ENCODE measurements at places on chromosomes 16 and 17.

GRCh38 chr17:76277300-76278267, 12.4 kb downstream of the UBALD2 start:
- DNase-seq, result no peak

GRCh38 chr16:2724816-2725348, 4.9 kb upstream of the PRSS27 start:
- no peak for DNase-seq

- DNase-seq, result no peak
Measured at GRCh38 chr16:30780549-30780948, 6.5 kb downstream of the ZNF629 start.

DNA sequence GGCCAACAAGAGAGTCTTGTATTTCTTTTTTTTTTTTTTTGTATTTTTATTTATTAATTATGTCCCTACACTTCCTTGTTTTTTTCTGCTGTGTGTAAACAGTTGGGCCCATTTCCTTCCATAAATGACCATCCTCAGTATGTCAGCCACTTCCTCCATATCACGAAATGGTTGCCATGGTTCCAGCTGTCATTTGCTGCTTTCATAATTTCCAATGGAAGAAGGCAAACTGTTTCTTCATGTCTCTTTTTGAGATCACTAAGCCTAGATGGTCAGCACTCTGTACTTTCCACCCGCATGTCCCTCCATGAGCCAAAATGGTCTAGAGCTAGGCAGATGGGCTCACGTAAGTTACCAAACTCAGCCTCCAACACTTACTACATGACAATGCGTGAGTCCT, 133.5 kb upstream of the FOXF1 start:
- no peak for DNase-seq

DNA sequence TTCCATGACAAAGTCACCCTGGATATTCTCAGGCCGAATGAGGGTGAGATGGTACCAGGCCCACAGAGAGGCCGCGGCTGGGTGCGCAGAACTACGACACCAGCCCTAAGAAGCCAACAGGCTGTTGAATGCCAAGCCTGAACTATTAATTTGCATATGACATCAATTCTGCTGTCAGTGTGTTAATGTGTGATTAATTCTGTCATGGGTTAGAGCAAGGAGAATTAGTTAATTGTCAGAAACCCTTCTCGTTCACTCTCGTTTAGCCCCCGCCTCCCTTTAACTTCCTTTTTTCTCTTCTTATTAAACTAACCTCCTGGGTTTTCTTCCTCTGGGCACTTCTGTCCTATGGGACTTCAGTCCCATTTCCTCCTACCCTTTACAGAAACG, 123.4 kb downstream of the ZFHX3 start:
- DNase-seq, result no peak

DNA sequence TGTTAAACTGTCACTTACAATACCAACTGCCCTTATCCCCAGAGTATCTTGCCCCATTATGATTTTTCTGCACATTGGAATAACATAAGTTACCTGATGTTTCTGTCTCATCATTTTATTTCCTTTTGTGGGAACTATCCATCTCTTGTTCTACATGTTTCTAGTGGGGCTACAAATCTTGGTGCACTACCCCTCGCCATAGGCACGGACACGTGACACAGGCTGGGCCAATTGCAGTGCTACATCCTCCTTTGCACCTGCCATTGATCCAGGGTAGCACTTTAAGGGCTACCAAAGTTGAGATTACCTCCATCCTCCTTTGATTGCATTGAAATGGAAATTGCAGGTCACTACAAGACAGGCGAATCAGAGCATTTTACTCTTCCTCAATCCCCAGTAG, 14.2 kb upstream of the SYT17 start:
- peak; percentile 58 for DNase-seq

Data from urothelium cell line (cell line).